ENCODE measurements at places on chromosomes 2 and 18. TPM values are rescaled to one million over a fixed set of nuclear protein-coding genes. Genes with fewer than 3 reads are reported as not detected.

The DAPL1 gene
- total RNA-seq, result not detected

- DNase-seq, result no peak
Observed at GRCh38 chr18:38450876-38451275, 885.3 kb upstream of the CELF4 start.

DNA sequence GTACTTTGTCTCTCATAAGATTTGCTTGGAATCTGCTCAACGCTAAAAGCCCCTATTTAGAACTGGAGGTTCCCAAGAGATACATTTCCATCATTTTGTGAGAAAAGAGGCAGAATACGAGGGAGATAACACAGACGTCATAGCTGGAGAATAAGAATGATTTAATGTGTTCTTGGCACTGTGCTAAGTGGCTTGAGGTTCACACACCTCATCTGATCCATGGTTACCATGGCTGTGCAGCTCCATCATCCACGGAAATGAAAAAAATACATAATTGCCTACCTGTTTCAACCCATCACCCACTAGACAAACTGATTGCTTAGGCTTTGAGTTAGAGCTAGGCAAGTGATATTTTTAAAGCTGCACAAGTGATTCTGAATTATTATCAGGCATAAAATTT, 227.6 kb downstream of the SLC8A1 start:
- DNase-seq, result no peak

DNA sequence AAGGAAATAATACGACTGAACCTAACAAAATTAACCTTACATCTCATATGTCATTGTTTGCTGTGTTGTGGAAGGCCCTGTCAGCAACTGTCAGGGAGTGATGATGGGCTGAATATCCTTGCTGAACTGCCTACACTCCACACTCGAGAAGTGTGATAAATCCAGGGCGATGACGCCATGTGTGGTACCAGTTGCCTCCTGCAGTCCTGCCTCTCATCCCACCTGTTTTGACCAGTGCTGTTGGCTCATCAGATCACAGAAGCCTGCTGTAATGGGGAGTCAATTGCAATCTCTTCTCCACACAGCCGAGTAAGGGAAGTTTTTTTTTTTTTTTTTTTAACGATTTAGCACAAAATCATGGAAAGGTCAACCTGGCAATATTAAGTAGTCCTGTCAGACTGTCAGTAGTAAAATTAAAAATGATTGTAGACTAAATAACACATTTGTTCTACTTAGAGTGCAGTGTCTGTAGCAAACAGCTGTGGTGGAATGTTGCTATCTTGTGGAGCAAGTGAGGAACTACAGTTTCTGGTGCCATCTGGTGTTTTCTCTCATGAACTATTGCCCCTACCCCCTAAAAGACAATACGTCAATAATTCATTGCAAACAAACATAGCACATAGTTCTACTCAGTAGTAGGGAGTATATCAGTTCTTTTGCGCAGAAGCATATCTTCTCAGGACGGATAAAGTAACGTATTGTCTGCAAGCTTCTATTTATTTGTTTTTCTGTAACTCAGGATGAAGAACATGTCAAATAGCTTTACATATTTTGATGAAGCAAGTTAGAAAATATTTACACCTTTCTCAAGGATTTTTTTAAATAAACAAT, 347.6 kb downstream of the CTNNA2 start:
- peak; percentile 75 for DNase-seq

- DNase-seq, result no peak
Observed at GRCh38 chr2:187709065-187709464, 154.8 kb upstream of the TFPI start.

GRCh38 chr2:41024816-41025215, 572.9 kb upstream of the SLC8A1 start:
- DNase-seq, result no peak

The NFATC1 gene
- 42.9 TPM for total RNA-seq

GRCh38 chr2:198715302-198715835, 742.4 kb downstream of the SATB2 start:
- DNase-seq, result no peak

DNA sequence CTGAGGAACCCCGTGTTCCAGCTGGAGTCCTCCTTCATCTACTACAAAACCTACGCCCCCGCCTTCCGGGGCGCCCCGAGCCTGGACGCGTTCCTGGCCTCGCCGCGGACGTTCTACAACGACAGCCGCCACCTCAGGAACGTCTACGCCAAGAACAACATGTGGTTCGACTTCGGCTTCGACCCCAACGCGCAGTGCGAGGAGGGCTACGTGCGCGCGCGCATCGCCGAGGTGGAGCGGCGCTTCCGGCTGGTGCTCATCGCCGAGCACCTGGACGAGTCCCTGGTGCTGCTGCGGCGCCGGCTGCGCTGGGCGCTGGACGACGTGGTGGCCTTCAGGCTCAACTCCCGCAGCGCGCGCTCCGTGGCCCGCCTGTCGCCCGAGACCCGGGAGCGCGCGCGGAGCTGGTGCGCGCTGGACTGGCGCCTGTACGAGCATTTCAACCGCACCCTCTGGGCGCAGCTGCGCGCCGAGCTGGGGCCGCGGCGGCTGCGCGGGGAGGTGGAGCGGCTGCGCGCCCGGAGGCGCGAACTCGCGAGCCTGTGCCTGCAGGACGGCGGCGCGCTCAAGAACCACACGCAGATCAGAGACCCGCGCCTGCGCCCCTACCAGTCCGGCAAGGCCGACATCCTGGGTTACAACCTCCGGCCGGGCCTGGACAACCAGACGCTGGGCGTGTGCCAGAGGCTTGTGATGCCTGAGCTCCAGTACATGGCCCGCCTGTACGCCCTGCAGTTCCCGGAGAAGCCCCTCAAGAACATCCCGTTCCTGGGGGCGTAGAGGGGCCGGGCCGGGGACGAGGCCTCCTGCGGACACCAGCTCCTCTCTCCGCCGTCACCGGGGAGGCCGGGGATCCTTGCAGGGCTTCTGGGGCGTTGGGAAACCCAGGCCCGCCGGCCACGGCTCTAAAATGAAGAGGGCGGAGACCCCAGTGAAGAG, 5.3 kb upstream of the NEU4 start:
- DNase-seq, result no peak

The TBR1 gene
- 0.15 TPM for total RNA-seq

DNA sequence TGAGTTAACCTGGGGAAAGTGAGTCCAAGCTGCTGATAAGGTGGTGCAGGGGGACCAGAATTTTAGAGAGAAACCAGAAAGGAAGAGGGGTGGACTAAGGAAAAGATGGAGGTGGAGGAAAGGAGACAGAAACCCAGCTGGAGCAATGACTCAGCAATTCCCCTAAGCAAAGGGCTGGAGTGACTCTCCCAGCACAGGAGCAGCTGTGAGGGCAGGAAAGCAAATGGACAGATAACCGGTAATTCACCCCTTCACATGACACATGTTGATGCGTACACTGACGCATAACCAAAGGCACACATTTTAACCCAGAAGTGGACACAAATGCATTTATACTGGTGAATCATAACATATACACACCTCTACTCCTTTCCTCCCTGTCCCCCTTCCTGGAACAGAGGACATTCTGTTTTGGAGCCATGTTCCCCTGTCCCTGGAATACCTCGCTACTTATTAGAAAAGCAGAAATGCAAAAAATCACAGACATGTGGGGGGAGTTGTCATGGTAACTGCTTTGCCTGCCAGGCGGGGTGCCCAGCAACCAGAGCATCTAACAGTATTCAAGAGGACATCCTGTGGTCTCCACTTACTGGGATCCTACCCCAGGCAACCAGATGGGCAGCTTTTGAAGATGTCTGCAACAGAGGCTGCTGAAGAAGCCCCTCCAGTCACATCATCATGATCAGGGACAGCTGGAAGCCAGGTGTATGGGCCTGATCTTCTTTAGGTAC, 4.7 kb downstream of the CDK5R2 start:
- peak; percentile 81 for DNase-seq

DNA sequence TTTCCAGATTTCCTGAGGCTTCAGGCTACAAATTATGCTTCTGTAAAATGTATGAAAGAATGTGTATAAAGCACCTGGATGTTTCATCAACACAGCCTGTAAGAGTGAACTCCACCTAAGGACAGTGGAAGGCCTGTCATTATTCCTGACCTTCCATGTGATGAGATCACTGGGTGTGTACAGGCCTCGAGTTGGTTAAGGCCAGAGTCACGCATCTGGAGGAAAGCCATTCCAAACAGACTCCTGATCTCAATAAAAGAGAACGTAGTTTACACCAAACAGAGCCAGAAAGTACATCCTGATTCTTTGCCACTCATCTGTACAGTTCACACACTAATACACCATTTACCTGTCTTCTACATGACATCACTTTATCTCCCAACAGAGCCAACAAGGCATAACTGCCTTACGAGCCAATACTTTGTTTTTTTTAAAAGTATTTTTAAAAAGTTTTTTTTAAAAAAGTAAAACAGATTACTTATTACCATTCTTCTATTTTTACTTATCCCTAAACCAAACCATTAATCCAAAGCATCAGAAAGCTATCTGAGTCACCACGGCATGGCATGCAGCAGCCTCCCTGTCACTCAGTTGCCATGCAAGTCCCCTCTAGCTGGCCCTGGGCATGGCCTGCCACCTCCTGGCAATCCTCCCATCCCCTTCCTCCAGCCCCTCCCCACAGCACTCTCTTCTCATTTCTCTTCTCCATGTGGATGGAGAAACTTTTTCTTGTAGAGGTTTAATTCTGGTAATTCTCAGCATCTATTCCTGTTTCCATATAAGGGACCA, 78.8 kb upstream of the TFCP2L1 start:
- DNase-seq, result no peak

DNA sequence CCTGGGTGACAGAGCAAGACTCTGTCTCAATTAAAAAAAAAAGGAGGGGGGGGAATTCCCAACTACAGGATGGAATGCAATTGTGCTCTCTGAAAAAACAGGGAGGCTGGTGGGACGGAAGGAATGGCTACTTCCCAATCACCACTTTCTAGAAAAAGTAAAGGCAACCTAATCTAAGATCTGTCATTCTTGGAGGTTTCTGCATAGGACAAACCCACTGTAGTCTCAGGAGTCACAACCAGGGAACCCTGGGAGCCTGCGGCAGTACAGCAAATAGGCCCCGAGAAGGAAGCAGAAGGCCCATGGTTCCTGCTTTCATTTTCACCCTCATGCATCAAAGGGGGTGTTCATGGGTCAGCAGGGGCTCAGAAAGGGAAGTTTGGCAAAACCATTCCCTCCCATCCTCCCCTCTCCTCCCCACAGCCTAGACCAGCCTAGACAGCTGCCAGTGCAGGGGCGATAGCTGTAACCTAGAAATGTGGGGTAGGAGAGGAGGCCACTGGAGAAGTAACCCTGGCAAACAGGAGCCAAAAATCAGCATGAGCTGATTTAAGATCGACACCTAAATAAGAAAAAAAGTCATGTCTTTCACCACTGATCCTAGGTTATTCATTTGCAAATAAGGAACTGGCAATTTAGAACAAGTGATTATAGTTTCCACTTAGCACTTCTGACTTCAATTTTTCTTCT, 48.0 kb downstream of the TRABD2A start:
- DNase-seq, result peak; percentile 72

- no peak for DNase-seq
Observed at GRCh38 chr2:76082509-76082908, 371.8 kb upstream of the GCFC2 start.

DNA sequence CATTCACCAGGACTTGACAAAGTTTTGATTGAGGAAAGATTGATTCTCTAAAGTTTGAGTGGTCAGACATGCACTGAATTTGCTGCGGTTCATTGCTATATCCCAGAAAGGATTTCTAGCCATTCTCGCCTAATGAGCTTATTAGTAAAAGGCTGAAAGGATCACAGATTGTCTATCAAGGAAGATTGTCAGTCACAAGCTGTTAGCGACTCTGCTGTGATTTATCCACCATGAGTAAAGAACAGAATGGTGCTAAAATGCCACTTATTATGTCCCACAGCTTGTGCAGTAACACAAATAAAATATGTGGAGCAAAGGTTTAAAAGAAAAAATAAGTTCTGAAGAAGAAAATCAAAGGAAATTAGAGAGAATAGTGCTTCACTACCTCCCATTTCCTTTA, 701.2 kb upstream of the CDH7 start:
- no peak for DNase-seq

The RFTN2 gene
- not detected for total RNA-seq

GRCh38 chr2:236633219-236633570, 63.6 kb downstream of the ACKR3 start:
- no peak for DNase-seq

- DNase-seq, result no peak
Observed at GRCh38 chr2:215027779-215028178, 110.6 kb downstream of the ABCA12 start.

The CAPN14 gene
- total RNA-seq, result 2.0 TPM

DNA sequence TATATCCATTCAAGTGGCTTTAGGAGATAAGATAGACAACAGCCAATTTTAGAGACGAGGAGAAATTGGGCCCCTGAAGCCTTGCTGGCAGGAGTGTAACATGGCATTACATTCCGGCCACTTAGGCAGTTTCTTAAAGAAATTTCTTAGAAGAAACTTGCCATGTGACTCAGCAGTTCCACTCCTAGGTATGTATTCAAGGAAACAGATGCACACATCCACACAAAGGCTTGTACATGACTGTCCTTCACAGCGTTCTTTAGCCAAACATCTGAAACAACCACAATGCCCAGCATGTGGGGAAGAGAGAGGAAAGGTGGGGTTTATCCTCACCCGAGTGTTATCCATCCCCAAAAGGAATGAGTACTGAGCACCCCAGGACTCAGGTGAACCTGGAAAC, 107.1 kb downstream of the NFATC1 start:
- no peak for DNase-seq

GRCh38 chr18:27894746-27895145, 282.2 kb downstream of the CDH2 start:
- DNase-seq, result no peak

DNA sequence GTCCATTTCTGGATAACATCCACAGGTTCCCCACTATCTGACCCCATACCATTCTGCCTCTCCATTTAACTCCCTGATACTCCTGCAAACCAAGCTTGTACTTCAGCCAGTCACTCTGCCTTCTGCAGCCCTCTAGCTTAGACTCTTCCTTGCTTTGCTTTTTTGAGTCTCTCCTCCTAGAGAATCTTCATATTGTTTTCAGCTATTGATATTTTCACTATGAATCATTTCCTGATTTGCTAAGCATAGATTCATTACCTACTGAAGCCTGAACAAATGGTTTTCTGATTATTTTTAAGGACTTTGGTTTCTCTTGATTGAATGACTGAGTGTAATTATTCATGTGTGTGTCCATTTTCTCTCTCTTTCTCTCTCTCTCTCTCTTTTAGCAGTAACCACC, 2102.3 kb upstream of the CELF4 start:
- no peak for DNase-seq

The CFC1 gene
- not detected for total RNA-seq

DNA sequence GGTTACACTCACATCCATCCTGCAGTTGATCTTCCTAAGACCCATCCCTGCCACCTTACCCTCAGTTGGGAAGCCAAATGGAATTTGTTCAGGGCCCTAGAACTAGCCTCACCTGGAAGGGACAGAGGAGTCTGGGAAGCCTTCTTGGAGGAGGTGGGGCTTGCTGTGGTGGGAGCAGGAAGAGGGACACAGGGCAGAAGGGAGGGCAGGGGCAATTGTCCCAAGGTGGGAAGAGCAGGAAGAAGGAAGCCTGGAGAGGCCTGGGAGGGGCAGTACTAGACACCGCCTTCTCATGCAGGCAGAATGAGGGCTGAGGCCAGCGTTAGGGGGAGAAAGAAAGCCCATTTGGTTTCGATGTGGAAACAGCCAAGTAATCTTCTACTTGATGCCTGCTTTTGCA, 34.1 kb upstream of the ASPRV1 start:
- DNase-seq, result no peak

The CHRNA1 gene
- total RNA-seq, result not detected

The TUBA3E gene
- not detected for total RNA-seq
